ENCODE measurements at places on chromosomes 13 and 19.

DNA sequence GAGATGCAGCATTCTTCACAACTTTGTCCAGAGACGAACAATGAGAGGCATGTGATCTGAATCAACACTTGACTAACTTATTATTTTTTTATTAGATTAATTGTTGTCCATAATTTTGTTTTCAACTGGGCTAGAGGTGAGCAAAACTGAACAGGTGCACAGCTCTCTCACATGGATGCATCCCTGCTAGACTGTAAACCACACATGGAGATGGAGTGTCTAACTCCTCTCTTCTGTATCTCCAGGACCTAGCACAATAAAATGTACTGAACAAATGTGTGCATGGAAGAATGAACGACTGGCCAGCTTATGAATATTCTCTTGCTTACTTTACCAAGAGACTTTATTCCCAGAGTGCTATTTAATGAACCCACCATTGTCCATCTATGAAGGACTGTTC, 627.7 kb downstream of the LIG4 start:
- no peak for DNase-seq

DNA sequence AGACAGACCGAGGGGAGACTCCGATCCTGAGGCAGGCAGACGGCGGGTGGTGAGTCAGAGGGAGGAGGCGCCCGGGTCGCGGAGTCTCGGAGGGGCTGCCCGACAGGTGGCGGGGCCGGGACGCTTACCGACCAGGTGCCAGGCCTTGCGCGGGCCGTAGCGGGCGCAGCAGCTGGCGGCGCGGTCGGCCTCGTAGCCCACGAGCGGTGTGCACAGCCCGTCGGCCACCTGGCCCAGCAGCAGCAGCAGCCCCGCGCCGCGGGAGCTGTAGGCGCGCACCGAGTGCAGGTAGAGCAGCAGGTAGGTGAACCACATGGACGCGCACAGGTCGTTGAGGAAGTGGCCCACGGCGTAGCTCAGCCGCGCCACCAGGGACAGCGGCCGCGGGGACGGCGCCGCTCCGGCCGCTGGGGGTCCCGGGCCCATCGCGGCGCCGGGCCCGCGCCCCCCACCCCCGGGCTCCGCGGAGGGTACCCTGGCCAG, 367 bp downstream of the MFSD12 start:
- DNase-seq: peak; percentile 72

DNA sequence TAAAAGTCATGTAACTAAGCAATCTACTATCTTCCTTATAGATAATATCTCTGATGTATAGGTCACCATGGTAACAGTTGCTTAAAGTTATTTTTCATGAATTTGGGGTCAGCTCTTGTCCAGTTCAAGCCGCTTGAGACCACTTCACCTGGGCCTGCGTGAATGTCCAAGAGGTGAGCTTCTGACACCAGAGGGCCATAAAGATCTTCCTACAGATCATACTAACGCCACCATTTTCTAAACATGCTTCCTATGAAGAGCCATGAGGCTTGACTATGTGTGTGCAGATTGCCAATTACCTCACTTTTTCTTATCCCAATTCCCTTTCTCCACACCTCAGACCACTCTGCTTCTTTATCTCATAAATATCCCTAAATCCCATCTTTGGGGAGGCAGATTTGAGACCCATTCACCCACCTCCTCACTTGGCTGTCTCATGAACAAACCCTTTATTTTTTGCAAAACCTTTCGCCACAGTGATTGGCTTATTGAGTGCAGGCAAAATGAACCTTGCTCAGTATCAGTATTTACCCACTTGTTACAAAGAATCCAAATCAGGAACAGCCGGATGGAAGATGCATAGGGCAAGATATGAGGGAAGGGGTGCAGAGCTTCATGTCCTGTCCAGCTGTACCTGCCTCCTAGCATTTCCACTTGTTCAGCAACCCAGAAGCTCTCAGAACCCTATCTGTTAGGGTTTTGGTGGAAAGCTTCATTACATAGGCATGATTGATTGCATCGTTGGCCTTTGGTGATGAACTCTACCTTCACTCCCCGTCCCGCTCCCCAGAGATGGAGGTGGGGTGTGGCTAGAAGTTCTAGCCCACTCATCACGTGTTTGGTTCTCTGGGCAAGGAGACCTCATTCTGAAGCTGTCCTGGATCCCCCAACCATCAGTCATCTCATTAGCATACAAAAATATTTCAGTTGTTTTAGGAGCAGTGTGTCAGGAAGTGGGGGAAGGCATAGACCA, 34.2 kb downstream of the FAM187B start:
- DNase-seq: no peak

GRCh38 chr13:39942552-39943273, 287.3 kb downstream of the COG6 start:
- DNase-seq: peak; percentile 65

Measured in activated T-cell treated with anti-CD3 and anti-CD28 coated beads, Interleukin-2, amount 50 U/mL, for 4 hours (primary cell).